ENCODE measurements at places on chromosomes 16 and 17. TPM values are rescaled to one million over a fixed set of nuclear protein-coding genes. Genes with fewer than 3 reads are reported as not detected.

Gene LRRC37B
- 11.1 TPM for total RNA-seq

Gene SHISA9
- not detected for total RNA-seq

Gene ZNF598
- 29.7 TPM for total RNA-seq

Gene CES1
- total RNA-seq: not detected

Gene CDH13
- total RNA-seq: 235 TPM

Gene KRTAP1-1
- total RNA-seq: not detected

Gene EVPLL
- not detected for total RNA-seq

Gene STAT5B
- total RNA-seq: 41.2 TPM

Measured in vein endothelial cell (primary cell).